ENCODE measurements at places on chromosomes 2 and 18.

- DNase-seq, result no peak
Observed at GRCh38 chr2:1947316-1947715, 203.0 kb upstream of the PXDN start.

- DNase-seq, result no peak
Observed at GRCh38 chr2:213251618-213252017, 32.6 kb upstream of the SPAG16 start.

DNA sequence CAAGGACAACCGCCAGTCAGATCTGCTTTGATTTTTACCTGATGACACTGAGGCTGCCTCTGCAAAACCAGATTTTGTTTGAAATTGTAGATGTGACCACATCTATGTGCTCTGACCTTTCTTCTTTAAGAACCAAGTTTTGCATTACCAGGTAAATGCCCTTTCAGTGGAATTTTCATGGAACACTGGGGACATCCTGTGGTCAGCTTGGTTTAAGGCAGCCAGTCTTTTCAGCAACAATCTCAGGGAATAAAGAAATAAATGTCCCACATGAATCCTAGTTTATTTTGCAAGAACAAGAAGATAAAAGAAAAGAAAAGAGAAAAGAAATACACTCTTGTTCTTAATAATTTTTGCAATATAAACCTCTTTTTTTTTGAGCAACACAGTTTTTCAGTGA, 90.6 kb downstream of the POU3F3 start:
- DNase-seq, result no peak

GRCh38 chr2:232342635-232343565, 35.7 kb upstream of the ALPP start:
- no peak for DNase-seq

DNA sequence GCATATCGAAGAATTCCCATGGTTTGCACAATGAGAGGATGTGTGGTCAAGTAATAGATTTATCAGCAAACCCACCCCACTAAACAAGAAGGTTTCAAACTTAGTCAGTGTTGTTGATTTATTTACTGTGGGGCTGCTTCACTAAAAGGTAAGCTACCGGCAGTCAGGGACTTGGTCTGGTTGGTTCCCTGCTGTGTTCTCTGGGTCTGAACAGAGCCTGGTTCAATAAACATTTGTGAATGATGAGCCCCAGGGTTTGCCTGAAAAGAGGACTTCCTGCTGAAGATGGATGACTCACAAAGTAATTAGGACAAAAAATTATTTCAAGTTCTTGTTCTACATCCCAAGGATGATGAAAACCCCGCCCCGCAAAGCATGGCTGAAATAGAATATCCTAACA, 108.3 kb downstream of the SPP2 start:
- DNase-seq, result no peak

DNA sequence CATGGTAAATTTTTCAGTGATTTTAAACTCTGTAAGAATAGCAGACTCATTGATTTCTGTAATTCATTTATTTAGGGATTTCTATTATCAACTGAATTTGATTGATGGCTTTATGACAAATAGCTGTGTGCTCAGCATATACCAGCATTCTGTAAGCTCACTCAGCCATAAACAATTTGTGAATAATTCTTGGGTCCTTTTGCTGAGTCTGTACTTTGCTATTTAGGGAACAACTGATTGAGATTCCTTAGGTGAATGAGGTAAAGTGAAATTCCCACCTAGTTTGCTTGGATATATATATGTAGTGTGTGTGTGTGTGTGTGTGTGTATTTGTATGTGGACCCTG, 76.7 kb upstream of the CAVIN2 start:
- no peak for DNase-seq

DNA sequence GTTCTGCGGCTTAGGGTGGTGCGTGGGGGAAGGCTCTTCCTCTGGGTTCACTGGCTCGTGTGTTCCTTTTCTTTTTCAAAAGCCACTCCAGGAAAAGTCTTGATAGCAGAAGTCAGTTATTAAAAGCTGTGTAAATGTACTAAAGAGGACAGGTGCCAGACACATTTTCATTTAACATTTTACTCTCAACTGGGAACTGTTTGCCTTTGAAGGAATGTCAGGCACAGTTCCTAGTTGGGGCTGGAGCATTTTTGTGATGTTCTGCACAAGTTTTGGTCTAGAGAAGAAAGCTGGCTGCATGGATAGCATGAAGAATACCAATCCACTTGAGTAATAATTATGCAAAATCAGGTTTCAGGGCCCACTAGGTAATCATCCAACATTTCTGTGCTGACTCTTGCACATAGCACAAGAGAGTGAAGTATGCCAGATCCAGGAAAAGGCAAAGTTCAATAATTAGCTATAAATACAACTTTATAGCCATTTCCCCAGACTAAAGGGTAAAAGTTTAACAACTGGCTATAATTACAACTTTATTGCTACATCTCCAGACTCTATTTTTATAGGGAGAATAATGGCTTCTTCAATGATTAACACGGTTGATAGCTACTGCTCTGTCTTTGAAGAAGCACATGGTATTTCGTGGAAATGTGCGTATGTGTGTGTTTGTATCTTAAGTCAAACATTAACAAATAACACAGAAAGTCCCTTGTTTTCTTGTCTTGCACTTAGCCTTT, 16.2 kb downstream of the SCYGR8 start:
- DNase-seq, result no peak

DNA sequence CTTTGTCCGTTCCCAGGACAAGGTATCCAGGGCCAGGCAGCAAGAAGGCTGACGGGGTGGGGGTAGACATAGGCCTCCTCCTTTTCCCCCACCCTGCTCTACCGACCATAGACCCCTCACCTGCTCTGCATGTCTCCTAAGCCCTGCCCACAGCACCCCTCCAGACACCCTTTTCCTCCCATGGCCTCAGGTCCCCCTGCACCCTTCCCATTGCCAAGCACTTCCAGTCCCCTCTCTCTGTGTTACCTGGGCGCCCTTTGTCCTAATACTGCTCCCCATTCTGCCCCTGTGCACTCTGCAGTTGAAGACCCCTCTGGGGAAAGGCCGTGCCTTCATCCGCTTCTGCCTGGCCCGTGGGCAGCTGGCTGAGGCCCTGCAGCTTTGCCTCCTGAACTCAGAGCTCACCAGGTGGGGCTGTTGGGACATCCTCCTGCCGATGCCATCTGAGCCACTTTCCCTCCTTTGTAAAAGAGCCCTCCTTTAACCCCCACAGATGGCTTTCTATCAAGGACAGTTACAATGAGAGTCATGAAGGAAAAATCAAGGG, 3.5 kb downstream of the RUFY4 start:
- no peak for DNase-seq

GRCh38 chr2:239912171-239912937, 112.8 kb downstream of the NDUFA10 start:
- no peak for DNase-seq

GRCh38 chr2:112035786-112036185, 19.3 kb upstream of the TMEM87B start:
- DNase-seq, result no peak

GRCh38 chr2:26284132-26284531, 39.4 kb downstream of the HADHB start:
- DNase-seq, result no peak

DNA sequence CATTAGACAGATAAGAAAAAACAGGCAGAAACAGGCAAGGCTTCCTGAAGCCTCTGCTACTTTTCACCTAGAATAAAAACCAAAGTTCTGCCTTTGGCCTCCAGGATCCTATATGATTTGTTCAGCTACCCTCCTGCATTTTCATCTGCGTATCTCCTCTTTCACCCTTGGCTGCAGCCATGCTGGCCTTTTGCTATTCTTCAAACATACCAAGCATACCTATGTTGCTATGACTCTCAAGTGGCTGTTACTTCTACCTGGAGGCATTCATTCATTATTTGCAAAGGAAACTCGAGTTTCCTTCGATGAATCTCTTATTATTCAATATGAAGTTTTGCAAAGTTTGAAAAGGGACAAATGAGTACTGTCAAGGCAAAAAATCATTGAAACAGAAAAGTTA, 106.4 kb upstream of the HNMT start:
- DNase-seq, result no peak

DNA sequence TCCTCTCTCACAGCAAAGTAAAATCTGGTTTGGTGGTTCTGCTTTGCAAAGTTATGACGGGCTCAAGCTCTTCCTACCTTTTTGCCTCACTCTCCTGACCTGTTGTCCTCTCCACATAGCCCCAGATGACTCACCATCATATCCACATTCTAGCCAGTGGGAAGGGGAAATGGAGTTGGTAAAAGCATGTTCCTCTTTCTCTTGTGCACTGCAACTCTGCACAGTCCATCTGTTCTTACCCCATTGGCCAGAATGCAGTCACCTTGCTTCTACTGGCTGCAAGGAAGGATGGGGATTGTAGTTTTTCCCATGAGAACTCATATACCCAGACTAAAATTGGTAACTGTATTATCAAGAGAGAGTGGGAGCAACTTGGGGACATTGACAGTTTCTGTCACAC, 50.4 kb upstream of the SMIM21 start:
- no peak for DNase-seq

- DNase-seq, result no peak
Observed at GRCh38 chr2:236892721-236893120, 193.0 kb upstream of the COPS8 start.

DNA sequence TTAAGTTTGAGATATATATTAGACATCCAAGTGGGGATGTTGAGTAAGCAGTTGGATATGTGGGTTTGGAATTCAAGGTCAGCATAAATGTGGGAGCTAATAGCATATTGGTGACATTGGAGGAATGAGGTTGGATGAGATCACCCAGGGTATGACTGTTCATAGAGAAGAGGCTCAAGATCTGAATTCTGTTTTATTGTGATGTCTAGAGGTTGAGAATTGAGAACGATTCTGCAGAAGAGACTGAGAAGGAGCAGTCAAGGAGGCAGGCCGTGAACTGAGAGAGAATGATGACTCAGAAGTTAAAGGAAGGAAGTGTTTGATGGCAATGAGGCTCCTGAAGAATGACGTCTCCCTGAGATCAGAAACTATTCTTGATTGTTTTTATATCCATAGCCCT, 5.9 kb downstream of the SERPINB11 start:
- DNase-seq, result no peak

GRCh38 chr2:195561116-195561921, 95.7 kb upstream of the SLC39A10 start:
- no peak for DNase-seq

DNA sequence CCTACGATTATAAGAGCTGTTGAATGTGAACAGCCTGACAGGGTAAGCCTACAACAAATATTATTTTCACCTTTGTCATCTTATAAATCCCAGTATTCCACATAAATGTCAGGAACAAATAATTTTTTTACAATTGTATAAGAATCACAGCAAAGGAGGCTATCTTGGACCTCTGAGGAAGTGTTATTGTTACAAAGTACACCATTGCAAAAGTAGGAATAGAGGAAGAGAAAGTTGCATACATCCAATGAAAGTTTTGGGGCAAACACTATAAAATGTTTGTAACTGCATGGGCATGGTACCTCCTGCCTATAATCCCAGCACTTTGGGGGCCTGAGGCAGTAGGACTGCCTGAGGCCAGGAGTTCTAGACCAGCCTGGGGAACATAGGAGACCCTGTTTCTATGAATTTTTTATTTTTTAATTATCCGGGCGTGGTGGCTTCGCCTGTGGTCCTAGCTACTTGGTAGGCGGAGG, 715 bp upstream of the MEMO1 start:
- DNase-seq, result no peak

GRCh38 chr2:237053066-237053465, 32.6 kb upstream of the COPS8 start:
- no peak for DNase-seq

- DNase-seq, result no peak
Observed at GRCh38 chr2:70145851-70146739, 44.7 kb downstream of the C2orf42 start.

GRCh38 chr2:79798776-79799175, 285.9 kb downstream of the CTNNA2 start:
- no peak for DNase-seq

DNA sequence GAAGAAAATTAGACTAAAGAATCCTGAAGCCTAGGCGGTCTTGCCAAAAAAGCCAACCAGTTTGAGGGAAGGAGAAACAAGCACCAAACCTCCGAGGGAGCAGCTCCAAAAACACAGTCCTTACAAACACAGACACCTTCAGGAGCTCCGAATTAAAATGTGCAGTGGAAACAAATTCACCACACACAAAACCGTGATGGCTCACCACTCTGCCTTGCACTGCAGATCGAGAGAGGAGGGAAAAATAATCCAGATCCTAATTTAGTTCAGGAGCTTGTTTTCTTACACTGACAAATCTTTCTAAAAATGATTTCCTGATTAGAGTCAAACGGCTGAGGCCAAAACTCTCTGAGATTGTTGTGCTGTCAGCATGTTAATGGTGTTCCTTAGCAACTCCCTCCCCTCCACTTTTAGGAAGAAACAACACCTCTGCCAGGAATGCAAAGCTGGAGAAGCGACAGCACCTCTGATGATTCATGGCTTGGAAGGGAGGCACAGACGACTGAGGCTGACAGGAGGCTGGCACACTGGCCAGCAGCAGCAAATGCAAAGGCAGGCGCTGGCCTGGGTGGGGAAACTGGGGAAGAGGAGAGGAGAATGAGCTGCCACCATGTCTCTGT, 249.4 kb upstream of the KLHL29 start:
- no peak for DNase-seq

- no peak for DNase-seq
Observed at GRCh38 chr2:16625759-16626158, 39.9 kb downstream of the CYRIA start.

DNA sequence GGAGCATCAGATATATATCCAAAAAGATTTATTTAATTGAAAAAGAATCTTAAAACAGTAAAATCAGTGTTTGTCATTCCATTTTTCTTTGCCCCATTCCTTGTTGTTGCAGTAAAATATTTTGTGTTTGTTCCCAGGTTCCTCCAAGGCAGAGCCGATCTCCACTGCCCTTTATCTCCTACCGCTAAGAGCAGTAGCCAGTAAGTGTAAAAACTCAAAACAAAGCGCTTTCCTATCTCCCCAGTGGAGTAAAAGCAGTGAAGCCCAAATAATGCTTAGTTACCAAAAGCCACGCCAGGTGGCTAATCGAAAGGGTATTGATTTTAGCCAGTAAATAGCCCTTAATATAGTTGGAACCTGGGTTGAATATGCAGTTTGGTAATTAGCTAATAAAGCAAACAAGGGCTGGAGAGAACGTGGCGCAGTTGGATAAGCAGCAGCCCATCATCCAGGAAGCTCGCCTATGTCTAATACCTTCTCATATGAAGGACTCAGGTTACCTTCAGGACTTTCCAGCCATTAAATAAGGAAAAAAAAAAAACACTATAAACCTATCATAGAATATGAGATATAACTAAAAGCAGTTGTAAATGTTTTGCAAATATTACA, 12.4 kb upstream of the GPD2 start:
- no peak for DNase-seq

GRCh38 chr2:118535818-118536212, 311.6 kb downstream of the EN1 start:
- DNase-seq, result no peak
